Stimulated activated CD4-positive, alpha-beta T cell treated with anti-CD3 and anti-CD28 coated beads, Interleukin-1b, Interleukin-23, amount 100 ng/mL, for 1 hour (primary cell): ENCODE measurements at places on chromosomes 7 and 10.

DNA sequence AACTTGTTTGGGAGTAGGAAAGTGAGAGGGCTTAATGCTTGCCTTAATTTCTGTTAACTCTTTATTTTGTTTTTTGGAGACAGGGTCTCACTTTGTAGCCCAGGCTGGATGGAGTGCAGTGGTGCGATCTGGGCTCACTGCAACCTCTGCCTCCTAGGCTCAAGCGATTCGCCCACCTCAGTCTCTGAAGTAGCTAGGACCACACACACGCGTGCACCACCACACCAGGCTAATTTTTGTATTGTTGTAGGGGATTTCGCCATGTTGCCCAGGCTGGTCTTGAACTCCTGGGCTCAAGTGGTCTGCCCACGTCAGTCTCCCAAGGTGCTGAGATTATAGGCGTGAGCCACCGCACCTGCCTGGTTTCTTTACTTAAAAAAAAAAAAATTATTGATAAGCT, 1.9 kb downstream of the PPP2R2D start:
- DNase-seq = no peak

GRCh38 chr10:95399183-95399582, 108.4 kb upstream of the PDLIM1 start:
- DNase-seq = no peak

DNA sequence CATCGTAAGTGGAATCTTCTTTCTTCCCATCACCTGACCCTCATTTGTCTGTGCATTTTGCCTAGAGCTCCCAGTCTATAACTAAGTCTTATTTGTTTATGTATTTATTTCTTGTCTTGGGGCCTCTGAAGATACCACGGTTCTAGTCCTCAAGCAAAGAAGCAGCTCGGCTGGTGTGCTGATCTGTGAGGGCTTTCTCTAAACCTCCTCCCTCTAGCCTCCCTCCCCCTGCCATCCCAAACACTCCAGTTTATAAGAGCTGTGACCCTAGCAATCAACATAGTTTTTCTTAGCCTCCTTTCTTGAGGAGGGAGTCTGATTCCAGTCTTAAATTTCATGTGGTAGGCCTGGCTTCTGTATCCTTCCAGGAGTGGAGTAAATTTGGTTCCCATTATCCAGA, 15.7 kb upstream of the NDUFA5 start:
- DNase-seq = no peak

- no peak for DNase-seq
Measured at GRCh38 chr7:15559416-15559928, 2.3 kb downstream of the AGMO start.

DNA sequence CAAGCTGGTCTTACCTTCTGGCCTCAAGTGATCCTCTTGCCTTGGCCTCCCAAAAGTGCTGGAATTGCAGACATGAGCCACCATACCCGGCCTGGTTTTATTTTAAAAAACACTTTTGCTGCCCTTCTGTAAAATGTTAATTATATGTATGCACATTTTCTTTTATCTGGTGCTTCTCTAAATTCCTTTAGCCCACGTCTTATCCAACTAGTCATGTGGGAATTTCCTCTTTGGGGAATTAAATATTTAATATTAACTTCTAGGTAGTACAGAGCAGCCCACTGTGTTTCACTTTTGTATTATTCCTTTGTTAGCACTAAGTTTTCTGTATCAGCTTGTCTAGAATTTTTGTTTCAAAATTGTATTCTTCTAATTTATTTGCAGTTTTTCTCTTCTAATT, 181.7 kb upstream of the KAT6B start:
- no peak for DNase-seq

DNA sequence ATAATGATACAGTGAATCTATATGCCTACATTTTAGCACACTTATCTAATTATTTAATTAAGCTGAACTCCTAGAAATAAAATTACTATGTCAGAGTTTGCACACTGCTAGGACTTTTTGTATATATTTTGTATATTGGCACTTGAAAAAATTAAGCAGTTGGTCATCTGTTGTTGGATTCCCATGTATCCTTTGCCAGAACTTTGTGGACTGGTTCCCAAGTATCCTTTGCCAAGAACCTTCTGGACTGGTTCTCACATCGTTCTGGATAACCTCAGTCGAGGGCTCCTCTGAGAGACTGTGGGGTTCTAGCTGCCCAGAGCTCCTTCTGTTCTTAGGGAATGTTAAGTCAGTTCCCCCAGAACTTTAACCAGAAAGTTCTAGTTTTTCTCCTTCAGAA, 108.8 kb upstream of the IFRD1 start:
- no peak for DNase-seq

- no peak for DNase-seq
Measured at GRCh38 chr10:113320211-113320610, 232.6 kb upstream of the HABP2 start.

DNA sequence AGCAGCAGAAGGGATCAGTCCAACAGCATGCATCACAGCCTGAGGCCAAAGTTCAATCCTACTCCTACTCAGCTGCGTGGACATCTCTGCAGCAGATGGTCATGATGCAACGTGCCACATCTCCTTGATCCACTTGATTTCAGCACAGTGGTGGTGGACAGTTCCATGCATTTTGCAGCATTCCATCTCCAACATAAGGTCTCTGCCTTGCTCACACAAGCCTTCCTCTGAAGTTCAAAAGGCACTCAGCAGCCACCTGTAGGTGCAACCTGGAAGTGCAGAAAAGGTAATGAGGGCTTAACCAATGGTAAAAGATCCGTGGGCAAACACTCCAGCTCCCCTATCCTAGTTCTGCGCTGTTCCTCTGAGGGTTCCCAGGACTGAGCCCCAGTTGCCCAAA, 57.5 kb upstream of the CHCHD3 start:
- no peak for DNase-seq

- DNase-seq = no peak
Measured at GRCh38 chr7:80392229-80393169, 119.4 kb downstream of the GNAT3 start.

DNA sequence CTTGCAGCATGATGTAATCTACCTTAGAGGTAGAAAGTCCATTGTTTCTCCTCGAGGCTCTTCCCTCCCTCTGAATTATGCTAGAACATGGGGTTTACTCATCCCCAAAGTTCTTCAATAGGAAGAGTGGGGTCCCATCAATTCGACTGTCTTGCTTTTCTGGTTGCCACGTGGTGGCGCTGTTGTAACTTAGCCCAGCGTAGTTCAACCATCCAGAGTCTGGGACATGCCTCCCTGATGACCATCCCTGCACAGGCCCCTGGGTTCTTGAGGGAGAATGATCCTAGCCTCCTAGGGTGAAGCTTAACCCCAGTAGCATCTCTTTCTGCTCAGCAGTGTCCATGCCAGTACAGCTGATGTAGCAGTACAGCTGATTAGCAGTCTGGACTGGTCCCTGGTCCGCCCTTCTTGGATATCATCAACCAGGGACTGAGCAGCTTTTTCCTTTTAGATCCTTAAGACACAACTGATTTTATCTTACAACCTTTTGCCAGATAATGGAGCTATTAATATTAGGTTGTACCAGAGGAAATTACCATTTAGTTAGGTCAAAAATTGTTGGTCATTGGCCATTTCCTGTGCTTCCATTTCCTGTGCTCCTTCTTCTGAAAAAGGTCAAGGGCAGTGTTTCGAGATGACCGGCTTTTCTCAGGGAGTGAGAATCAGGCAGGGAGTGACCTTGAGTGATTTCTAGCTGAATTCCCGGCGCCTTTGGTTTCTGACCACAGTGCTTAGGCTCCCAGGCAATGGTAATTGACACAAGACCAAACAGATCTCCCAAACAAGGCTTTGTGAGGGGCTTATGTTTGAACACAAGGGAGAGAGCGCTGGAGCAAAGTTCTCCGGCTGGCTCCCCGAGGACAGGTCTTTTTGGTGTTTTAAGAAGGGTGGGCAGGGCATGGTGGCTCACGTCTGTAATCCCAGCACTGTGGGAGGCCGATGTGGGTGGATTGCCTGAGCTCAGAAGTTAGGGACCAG, 65.4 kb downstream of the TACC2 start:
- DNase-seq = no peak

DNA sequence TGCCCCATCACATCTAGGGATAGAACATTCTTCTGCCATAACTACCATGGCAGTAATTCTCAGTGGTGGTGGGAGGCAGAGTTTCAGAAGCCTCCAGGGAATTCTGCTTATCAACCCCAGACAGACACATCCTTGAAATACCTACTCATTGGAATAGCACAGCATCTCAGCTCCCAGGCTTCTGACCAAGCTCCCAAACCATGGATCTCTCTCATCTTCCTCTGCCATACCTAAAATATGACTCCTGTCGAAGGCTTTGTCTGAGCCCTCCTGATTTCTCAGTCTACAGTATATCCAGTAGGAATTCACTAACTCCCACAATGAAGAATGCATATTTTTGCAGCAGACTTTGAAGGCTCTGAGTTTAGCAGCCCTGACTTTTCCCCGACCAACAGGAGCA, 687.5 kb downstream of the GRID1 start:
- no peak for DNase-seq

GRCh38 chr7:67019562-67020390, 23.1 kb downstream of the TYW1 start:
- no peak for DNase-seq

DNA sequence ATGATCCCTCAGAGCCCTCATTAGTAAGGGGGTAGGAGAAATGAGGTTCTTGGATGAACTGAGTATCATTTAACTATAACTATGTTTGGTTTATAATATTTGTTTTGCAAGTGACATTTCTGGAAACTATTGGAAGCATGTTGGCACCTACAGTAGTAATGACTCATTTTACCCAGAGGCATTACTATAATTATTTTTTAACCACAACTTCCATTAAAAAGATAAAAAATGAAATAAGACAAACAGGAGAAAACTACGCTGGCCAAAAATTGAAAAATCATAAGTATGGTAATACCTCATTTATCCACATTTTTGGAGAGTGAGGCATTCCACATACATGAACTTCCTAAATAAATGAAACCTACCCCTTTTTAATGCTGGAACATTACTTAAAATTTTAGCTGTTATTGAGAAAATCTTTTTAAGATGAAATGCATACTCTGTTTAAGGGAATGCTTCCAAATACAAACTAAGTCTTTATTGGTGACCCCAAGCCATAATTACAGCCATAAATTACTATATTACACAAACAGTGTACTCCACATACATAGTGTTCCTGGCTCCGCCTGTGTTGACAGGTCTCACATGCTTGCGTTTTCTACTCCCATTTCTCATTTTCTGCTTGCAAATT, 84.6 kb upstream of the CAPZA2 start:
- DNase-seq = no peak

DNA sequence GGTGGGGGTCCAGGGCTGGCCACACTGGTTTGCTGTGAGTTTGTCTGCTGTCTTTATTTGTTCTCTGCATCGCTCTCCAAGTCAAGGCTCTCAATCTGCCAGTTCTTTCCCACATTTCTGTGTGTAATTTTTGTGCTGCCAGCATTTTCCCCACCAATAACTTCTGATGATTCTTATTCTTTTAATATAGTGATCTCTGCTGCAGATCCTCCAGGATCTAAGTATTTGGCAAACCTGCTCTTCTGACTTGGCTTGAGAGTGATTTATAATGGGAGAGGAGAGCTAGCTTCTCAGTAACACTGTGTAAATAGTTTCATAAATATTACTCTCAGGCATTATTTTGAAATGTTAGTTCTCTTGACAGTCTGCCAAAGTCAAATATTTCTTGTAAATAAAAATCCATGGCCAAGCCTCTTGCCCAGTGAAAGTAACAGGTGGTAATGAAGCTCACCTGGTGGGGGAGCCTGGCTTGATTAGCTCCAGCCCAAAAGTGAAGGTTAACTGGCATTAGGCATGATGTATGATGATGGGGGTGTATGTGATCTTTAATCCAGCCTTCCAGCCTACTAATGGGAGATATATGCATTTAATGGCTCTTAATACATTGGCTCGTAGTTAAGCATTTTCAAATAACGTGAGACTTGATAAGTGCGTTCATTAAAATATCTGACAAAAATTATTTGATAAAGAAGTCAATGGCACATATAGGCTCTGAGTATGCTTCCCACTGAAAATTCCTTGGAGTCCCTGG, 1055.9 kb downstream of the KCNMA1 start:
- DNase-seq = no peak

- DNase-seq = no peak
Measured at GRCh38 chr10:12583891-12584595, 234.7 kb downstream of the CAMK1D start.

DNA sequence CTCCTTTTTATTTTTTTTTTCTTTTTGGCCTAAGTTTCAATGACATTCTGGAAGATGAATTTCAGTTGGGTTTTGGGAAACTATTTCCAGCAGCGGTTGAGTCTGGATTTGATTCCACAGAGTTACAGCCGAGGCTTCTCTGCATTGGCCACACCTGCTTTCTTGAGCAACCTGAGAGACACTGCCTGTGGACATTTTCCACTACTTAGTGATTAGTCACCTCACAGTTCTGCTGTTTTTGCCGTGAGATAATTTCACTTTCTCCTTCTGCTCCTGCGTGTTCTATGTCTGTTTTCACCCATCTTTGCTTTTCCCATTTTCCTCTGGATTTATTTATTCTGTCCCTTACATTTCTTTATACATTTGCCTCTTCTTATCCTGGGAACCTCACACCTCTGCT, 243.0 kb downstream of the BICC1 start:
- no peak for DNase-seq

DNA sequence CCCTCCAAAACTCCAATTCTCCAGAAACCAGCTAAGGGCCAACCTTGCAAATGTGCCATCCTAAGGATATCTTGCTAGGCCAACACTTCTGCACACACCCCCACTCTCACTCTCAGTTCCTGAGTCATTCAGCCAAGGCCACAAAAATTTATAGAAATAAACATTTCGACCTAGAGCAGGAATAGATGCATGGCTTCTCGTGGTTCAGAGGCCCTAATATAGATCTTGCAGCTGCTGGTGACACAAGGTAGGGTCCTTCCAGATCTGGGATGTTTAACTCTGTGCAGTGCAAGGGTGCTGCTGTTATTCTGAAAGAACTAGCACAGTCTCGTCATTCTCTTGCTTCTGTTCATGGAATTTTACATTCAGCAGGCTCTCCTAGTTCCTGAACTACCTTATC, 369.3 kb downstream of the CALN1 start:
- DNase-seq = no peak

DNA sequence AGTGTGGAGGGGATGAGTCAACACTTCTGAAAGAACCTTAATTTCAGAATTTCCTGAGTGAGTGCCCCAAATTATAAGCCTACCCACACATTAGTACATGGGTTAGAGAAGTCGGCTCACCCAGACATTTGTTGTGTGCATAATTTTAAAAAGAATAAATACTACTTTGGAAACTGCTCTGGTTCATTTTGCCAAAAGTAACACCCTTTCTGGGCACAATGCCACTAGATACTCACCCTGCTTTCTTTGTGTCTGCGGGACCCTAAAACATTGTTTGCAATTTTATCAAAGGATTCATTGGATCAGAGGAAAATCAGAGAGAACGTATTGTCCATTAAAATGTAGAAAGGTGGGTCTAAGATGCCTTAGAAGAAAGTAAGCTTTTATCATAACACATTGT, 245.5 kb upstream of the NRP1 start:
- no peak for DNase-seq

- no peak for DNase-seq
Measured at GRCh38 chr7:141752634-141753033, 11.3 kb upstream of the TAS2R3 start.

- DNase-seq = no peak
Measured at GRCh38 chr10:48289501-48290238, 15.2 kb upstream of the FRMPD2 start.
